ENCODE measurements at places on chromosomes 5 and 9.

- DNase-seq, result no peak
Measured at GRCh38 chr9:974031-974995, 2.1 kb upstream of the DMRT3 start.

DNA sequence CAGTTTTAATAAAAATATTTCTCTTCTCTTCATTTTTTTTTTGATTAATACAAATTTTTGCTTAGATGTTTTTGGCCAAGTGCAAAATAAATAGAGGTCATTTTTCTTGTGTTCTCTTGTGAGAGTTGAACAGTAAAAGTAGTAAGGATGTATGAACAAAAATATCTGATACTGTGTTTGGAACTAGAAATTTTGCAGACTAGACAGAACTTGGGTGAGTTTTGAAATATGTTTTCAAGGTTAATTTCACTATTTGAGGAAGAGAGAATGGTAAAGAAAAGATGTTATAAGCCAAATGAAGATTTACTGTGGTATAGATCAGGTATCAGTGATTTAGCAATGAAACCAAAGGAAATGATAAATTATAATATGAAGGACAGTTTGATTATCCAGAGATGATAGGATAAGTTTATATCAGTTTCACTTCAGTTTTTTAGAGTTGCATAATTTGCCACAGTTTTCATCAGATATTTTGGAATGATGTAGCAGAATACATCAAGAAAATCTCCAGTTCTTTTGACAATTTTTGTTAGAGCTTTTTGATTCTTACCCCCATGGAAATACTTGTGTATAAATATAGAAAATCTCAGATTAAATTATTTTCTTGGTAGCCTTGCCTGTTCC is 147.9 kb upstream of the VCAN start:
- no peak for DNase-seq

DNA sequence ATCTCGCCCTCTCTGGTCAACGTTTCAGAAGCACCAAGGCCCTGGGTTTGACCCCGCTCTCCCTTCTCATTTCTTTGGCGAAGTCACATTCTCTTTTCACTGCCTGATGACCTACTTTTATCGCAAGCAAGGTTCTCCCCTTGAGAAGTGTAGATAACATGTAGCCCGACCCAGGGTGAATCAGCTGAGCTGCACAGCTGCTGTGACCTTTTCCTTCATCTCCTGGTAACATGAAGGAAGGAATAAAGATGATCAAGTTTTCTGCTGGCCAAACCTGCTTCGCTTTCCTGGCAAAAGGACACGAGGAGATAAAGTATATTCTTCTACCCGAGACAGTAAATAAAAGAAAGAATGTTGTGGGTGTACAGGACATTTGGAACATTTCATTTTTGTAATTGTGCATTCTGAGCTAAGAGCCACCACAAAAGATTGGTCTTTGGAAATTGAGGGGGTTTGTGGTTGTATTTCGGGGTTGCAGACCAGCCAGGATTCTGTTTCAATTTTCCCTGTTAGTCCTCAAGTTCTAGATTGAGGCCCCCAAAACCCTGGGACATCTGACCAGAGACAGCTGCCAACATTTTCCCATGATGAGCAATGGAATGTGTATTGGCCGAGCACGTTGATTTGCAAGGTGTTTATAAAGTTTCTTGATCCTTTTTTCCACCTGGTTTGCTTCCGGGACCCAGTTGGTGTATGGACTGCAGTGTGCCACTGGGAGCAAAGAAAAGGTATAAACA is 155.1 kb upstream of the ZNF462 start:
- no peak for DNase-seq

DNA sequence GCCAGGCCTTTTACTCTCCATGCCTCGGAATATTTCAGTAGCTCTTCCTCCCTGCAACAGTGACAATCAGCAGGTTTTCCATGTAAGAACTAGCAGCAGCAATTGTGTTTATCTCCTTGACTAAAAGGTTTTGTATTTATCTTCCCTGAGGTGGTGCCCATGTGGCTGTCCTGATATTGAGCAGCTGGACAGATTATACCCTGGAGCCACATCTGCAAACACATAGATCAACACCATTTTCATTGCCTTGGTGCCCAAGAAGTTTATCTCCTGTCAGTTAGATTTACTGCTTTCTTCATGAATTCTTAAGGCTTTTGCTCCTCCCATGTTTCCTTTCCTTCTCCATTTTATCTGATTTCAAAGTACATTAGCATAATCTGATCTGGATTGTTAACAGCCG is 378.4 kb downstream of the SPATA31D1 start:
- DNase-seq, result no peak

- no peak for DNase-seq
Measured at GRCh38 chr5:158755221-158755620, 344.5 kb downstream of the EBF1 start.

- no peak for DNase-seq
Measured at GRCh38 chr9:82419696-82420486, 431.3 kb downstream of the SPATA31D1 start.

DNA sequence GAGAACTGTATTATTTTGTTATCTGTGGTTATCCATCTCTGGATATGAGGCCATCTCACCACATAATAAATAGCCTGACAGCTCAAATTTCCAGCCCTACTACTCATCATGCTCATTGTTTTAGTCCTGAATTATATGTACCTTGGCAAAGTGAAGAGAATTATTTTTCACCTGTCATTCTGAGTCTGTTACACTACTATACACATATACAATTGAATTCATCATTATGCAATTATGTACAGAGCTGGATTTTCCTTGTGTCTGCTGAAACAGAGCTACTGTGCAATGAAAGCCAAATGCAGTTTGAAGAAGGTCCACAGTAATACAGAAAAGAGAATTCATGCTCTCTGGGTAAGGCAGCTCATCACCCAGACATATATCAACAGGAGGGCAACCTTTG is 28.5 kb downstream of the ESM1 start:
- DNase-seq, result no peak

DNA sequence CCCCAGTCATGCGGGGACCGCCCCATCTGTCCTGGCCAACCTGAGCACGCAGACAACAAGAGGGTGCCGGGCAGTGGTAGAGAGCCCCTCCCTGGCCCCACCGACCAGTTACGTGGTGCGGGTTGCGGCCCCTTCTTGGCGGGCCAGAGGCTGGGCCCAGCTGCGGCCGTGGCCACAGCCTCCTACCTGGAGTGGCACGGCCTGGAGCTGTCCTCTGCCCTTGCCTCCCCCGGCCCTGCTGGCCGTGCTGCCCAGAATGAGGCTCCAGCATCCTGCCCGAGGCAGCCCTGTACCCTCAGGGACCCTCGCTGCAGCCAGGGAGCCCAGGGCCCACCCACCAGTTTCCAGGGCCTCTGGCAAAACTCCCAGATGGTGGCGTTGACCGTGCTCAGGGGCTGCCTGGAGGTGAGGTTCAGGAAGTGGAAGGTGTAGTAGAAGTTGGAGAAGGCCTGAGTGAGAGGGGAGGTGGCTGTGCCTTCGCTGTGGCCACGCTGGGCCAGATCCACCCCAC is 5.7 kb downstream of the ENTPD8 start:
- DNase-seq, result no peak

DNA sequence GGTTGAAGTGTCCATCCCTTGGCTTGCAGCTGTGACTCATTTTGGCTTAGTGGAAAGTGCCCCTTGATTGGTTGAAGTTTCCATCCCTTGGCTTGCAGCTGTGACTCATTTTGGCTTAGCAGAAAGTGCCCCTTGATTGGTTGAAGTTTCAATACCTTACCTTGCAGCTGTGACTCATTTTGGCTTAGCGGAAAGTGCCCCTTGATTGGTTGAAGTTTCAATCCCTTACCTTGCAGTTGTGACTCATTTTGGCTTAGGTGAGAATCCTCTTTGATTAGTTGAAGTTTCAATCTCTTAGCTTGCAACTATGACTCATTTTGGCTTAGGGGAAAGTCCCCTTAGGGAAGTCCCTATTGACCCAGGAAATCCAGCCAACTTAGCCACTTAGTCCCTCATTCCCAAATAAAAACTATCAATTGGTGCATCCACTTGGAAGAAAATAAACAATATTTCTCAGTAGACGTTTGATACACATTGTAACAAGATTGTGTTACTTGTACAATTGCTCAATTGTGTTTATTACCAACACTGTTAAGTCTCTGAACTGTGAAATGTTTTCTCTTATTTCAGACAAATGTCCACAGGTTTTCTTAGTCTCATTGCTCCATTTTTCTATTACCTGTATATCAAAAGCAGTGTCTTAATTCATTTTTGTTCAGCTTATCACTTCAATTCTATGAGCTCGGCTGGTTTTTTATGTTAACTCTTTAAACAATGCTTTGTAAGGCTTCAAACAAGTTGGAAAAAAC is 2308.8 kb upstream of the ACO1 start:
- no peak for DNase-seq

DNA sequence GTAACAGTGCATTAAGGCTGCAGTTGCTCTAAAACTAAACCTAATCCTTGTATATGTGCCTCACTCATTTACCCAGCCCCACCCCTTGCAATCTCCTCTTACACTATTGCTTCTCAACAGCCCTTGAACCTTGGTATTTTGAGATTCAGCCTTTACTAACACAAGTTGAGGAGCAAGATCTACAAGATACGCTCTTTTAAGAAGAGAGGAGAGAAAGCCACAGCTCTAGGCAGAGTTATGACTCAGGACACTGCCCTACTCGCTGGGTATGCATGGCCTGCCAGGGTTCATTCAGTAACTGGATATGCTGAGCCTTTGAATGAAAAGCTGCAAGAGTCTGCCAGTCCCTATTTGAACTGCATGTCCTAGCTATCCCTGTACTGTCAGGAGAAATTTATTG is 219.5 kb downstream of the PCSK5 start:
- no peak for DNase-seq

DNA sequence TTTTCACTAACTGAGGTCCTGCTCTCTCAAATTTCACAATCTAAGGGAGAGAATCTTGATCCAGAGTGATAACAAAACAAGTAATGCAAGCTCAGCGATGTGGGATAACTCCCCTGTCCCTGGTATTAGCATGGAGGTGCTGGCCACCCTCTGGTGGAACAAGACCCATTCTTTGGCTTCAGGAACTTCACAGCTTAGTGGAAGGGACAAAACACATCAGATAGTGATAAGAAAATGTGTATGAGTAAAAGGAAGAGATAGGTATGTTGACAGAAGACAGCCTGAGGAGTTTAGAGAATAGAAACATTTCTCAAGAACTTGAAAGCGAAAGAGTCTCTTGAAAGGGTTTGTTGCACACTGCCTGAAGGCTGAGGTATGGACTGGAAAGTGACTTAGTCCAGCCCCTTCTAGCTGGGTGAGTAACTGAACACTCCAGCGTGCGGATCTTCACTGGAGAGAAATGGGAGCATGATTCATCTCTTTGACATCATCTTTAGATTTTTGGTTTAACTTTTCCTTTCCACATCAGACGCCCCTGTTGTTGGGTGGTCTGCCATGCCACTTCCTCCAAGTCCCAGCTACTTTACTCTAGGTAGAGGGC is 25.4 kb upstream of the ZSWIM6 start:
- DNase-seq, result no peak

- no peak for DNase-seq
Measured at GRCh38 chr5:149177911-149178565, 36.7 kb downstream of the ABLIM3 start.

GRCh38 chr5:65919773-65920172 is 6.6 kb upstream of the ERBIN start:
- no peak for DNase-seq

- no peak for DNase-seq
Measured at GRCh38 chr9:76818271-76818670, 54.0 kb downstream of the PCA3 start.

GRCh38 chr9:80931163-80931562 is 758.2 kb downstream of the TLE1 start:
- no peak for DNase-seq

DNA sequence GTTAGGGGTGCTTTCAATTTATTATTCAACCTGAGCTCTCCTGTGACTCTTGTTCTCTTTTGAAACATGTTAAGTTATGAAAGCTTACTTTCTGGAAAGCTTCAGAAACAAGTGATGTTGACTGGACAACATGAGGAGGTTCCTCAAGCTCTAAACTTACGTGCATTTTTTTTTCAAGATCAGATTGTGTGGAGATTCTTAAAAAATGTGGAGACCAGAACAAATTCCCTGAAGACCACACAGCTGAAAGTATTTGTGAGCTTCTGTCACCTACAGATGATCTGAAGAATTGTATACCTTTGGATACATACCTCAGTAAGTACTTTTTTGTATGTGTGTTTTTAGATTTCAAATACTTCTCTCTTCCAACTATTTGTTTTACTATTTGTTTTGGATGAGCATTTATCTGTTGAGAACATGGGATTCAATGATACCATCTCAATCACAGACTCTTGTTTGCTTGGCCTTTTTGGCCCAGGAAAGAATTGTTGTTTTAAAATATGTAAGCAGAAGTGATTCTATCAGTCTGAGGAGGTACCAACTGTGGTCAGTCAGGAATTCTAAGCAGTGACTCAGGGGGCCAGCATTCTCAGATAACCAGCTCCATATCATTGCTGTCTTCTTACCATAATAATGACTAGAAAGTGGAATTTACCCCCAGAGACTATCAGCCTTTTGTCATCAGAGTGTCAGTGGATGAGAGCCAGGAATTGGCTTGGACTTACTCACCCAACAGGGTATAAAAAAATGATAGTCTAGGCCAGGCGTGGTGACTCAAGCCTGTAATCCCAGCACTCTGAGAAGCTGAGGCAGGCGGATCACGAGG is 34.4 kb upstream of the GLIPR2 start:
- no peak for DNase-seq

GRCh38 chr5:123119334-123119986 is 30.4 kb downstream of the PRDM6 start:
- DNase-seq, result no peak

DNA sequence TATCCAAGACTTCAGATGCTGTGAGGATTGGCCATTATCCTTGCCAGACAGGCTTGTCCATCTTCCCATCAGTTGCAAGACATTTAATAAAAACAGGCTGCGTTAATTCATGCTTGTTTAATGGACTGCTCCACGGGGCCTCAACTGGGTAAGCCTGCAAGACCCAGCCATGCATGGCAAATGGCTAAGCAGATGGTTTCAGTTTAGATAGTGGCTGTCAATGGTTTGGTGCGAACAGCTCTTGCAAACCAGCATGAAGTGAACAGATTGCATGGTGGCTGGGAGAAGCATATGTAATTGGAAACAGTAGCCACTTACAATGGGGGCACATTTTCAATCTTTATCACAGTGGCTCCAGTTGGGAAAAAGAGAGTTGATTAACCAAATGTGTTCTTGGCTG is 628.2 kb upstream of the KLF4 start:
- no peak for DNase-seq

DNA sequence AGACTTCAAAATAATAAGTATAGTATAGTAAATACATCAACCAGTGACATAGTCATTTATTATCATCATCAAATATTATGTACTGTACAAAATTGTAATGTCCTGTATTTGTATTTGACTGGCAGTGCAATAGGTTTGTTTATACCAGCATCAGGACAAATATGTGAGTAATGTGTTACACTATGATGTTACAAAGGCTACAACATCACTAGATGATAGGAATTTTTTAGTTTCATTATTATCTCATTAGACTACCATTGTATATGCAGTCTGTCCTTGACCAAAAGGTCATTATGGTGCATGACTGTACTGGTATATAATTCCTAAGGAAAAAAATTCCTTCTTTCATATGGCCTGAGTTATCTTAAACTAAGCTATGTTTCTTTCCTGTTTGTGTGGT is 63.6 kb upstream of the VCAN start:
- no peak for DNase-seq
